ENCODE measurements at places on chromosomes 3 and 15. TPM values are rescaled to one million over a fixed set of nuclear protein-coding genes. Genes with fewer than 3 reads are reported as not detected.

PARP16 gene
- total RNA-seq, result 5.7 TPM

DNA sequence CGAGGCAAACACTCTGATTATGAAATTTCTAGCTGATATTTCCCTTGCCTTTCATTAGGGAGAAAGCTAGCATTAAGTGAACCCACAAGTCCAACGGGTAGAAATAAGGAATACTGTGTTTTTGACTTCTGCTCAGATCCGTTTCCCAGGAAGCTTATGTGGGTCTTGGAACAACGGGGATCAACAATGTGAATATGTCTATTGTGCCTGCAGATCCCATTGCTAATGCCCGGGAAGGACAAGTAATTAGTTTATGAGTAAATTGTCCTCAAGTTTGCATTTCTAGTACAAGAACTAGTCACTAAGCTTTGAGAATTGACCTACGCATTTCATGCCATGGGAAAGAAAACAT lies 236.4 kb downstream of the UACA start:
- DNase-seq, result no peak

GRCh38 chr3:122364490-122364889 lies 18.5 kb downstream of the MIX23 start:
- DNase-seq, result no peak

DNA sequence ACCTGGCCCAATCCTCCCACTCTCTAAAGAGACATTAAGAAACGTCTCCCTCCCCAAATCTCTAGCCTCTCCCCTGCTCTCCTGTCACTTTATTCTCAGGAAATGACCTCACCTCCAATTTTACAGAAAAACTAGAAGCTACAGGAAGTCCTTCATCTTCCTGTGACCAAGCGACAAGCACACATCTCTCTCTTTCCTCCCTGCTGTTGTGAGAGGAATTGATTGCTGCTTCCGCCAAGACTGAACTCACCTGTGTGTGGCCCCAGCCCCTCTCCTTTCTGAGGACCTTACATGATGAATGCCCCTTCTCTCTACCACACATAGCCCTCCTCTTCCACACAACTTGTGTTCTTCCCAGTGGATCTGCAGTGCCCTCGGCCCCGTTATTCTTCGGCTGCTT lies 18.2 kb downstream of the DNAJB8 start:
- no peak for DNase-seq

IGF2BP2 gene
- total RNA-seq, result 147 TPM

DNA sequence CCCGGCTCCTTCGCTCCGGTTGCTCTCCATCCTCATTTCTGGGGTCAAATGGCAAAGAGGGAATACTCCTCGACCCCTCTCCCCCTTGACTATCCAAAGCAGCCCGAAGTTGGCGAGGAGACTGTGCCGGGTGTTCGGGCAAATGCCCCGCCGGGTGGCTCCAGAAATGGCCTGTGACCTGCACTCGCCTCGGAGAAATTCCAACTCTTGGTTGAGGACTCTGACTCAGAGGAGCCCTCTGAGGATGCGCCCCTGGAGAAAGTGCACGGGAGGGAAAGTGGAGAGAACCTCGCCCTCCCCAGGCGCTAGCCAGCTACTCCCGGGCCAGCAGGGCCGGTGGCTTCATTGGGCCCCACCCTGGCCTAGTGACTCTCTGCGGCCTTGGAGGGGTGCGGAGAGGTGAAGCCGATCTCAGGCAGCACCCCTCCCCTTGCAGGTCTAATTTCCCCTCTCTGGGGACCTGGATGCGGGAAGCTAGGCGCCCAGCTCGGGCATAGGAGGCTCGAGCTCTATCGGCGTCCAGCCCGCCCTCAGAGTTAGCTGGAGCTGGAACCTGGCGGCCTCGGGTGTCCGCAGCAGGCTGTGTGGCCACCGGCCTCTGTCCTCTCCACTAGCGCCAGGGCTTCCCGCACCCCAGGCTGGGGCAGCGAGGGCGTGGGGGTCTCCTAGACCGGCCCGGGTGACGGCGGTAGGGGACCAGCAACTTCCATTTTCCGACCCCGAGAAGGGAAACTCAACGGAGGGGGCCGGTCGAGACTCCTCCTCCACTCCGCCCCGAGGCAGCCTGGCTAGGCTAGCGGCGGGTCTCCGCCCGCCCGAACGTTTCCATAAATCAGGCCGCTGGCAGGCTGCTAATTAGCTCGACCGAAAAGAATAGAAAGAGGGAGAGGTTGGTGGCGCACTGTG lies 29.4 kb downstream of the NR2F2 start:
- peak; percentile 90 for DNase-seq

DNA sequence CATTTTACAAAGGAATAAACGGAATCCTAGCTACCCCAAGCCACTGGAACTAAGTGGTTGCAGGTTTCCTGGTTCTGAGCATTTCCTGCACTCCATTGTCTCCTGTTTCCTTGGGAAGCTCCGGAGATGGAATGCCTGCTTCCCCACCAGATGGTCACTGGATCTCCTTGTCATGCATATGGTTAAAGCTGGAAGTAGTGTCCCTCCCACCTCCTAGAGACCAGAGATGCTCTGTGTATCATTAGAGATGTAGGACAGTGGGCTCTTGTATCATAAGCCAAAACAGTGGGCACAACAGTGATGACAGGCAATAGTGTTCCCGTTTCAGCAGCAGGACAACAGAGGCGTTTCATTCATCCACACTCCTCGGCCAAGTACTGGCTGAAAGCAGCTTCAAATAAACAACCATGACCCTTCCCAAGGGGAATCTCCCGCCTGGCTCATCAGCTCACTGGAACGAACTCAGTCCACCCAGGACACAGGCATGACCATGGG lies 136.2 kb upstream of the EIF1B start:
- no peak for DNase-seq

ELL3 gene
- total RNA-seq, result 5.1 TPM

GRCh38 chr3:160374472-160374871 lies 24.6 kb downstream of the IFT80 start:
- no peak for DNase-seq

DNA sequence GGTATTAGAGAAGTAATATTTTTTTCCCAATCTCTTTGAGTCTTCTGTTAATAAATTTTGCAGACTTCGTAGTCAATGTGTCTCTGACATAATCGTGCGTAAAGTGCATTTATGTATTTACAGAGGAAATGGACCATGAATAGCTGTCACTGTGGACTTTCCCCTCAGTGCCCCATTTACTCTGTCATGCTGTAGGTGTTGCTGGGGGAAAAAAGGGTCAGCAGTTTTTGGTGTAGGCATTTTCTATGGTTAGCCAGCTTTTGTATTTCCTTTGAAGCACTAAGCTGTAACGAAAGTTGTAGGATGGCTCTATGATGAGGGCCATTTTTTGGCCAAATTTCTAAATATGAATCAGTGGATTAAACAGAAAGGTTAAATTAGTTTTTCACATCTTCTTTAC lies 598.4 kb downstream of the FGF12 start:
- no peak for DNase-seq

GRCh38 chr15:101054116-101054515 lies 135.0 kb downstream of the LRRK1 start:
- DNase-seq, result no peak

DNA sequence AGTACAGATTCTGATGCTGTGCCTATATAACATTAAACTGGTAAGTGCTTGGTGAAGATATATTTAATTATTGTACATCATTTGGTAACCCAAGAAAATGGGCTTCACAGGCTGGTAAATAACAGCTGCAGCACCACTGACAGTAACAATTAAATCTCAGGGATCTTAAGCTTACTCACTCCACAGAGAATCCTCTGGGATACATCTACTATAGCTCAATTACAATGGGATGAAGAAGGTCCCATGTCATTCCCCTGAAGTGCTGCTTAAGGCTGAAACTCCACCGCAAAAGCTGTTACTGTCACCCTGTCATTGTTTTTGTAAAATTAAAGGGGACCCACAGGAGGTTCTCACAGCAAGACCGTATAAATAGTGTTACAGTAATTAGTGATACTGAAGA lies 153.0 kb downstream of the IMPG2 start:
- DNase-seq, result no peak

GRCh38 chr15:101126618-101127505 lies 125.0 kb downstream of the CHSY1 start:
- DNase-seq, result peak; percentile 53

DNA sequence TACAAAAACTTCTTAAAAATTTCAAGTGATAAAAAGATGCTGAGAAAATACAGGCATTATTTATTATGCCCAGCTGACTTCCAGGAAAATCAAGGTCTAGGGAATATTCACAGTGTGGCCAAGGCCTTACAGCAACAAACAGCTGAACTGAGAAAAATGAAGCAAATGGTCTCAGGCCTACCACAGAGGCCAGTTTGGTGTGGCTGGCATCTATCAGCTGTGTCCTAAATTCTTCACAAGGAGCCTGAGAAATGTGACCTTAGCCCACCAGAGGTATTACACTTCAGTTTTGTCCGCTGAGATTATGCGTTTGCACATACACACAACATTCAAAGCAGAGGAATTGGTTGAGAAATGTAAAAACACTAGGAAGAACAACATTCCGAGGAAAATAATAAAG lies 77.4 kb downstream of the ANP32A start:
- no peak for DNase-seq

GRCh38 chr3:79490165-79491028 lies 277.4 kb downstream of the ROBO1 start:
- peak; percentile 25 for DNase-seq

GRCh38 chr15:55282284-55282833 lies 7.3 kb downstream of the RAB27A start:
- no peak for DNase-seq

- DNase-seq, result peak; percentile 94
These were observed 11.8 kb downstream of the CLEC3B start for GRCh38 chr3:45037720-45038455.

- DNase-seq, result no peak
These were observed 535.5 kb downstream of the SQOR start for GRCh38 chr15:46170326-46170725.

APBA2 gene
- 35.8 TPM for total RNA-seq

GRCh38 chr3:193970773-193971206 lies 165.2 kb upstream of the HES1 start:
- no peak for DNase-seq

MB21D2 gene
- total RNA-seq, result 15.1 TPM

CDC25A gene
- total RNA-seq, result 51.8 TPM

RSL24D1 gene
- 192 TPM for total RNA-seq

RARRES1 gene
- 0.62 TPM for total RNA-seq

- no peak for DNase-seq
These were observed 4.2 kb downstream of the FURIN start for GRCh38 chr15:90872486-90873184.

DNA sequence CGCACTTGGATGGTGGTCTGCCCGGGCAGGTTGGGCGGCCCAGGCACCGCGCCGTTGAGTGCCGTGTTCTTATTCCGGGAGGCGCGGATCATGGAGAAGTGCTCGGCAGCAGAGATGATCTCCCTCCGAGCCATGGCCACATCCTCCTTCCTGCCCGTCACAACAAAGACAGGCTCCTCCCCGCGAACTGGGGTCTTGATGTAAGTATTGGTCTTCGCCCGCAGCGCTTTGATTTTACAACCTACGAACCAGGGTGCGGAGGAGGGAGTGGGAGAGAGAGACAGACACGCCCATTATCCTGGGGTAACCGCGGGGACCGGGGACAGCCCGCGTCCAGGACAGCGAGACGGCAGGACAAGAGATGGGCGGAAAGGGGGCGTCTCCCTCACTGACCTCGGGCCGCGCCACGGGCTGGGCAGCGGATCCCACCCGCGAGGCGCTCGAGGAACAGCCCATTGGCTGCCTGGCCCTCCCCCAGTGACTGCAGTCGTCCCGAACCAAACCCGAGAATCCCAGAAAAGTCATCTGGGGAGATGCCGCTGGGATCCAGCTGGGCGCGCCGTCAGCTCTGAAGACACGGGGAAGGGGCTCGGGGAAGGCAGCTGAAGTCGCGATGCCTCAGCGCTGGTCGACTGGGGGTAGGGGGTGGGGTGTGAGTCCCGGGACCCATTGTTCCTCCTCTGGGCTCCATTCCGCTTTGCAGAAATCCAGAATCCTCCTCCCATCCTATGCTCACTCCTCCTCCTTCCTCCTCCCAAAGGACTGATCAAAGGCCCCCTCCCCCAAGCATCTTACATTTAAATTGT lies 1.2 kb downstream of the MEX3B start:
- DNase-seq, result peak; percentile 84

Data from neural progenitor cell (in vitro differentiated cells).